ENCODE measurements at places on chromosomes 1 and 21.

DNA sequence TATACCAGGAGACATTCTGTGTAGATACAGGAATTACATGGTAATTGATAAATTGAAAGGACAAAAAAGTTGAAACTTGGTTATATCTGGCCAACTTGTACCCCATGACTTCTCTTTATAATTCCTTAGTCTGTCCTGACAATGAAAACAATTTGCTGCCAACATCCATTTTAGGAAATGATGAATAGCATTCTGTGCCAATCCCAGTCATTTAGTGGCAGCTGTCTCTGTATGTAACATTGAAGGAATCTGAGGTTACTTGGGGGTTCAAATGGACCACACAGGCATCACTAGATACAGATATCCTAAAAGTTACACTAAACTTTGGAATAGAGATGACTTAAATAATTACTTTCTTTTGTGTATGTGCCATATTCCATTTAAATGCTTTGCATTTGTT is 38.2 kb downstream of the DHX9 start:
- DNase-seq: no peak

DNA sequence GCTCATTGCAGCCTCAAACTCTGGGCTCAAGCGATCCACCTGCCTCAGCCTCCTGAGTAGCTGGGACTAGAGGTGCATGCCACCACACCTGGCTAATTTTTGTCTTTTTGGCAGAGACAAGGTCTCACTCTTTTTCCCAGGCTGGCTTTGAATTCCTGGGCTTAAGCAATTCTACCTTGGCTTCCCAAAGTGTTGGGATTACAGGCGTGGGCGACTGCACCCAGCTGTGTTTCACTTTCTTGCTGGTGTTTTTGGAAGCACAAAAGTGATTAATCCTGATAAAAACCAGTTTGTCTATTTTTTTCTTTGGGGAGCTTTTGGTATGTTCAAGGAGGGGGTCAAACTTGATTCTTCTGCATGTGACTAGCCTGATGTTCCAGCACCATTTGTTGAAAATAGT is 19.3 kb downstream of the RNF11 start:
- no peak for DNase-seq

GRCh38 chr1:21262293-21263051 is 27.8 kb downstream of the ECE1 start:
- DNase-seq: no peak

- no peak for DNase-seq
These were observed 1.4 kb downstream of the PBXIP1 start for GRCh38 chr1:154954541-154954940.

DNA sequence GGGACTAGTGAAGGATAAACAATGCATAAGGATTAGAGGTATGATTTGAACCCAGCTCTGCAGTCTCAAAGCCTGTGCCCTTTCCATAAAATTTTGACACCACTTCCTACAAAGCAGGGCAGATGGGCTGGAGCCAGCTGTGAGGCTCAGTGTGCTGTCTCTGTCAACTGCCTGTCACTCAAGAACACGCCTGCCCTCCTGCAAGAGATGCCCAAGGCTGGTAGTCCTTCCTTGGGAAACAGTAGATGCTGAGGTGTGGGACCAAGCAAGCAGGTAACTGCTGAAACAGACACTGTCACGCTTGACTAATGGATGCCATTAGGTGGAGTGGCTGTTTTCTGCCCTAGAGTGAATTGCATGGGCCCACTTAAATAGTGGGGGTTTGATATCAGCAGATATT is 402.0 kb downstream of the PTPRU start:
- no peak for DNase-seq

GRCh38 chr1:41474490-41475271 is 9.8 kb downstream of the EDN2 start:
- DNase-seq: no peak

GRCh38 chr1:2428490-2428889 is 16.1 kb upstream of the PEX10 start:
- no peak for DNase-seq

DNA sequence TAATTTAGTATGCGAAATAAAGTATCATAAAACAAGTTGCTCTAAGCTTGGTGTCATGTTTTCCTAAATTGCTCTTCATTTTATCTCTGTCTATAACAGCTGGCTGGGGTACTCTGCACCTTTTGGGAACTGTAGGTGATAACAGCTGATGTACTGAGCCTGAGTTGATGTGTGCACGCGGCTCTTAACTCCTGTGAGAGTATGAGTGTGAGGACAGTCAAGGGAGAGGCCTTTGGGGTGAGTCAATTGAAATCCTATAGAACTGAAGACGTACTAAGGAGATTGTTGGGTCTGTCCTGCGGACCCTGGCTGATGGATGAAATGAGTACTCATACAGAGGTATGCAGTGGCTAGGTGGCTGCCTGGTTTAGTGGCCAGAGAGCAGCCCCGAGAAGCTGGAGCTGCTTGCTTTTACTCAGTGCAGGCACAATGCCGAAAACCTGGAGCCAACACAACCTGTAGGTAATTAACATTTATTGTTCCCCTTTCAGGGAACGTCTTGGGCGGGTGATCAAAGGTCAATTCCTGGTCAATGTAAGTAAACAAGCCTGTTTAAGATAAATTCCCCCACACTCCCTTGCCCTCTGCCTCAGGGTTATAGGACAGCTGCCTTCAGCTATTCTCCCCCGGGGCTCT is 188.5 kb downstream of the PRDM2 start:
- DNase-seq: no peak

DNA sequence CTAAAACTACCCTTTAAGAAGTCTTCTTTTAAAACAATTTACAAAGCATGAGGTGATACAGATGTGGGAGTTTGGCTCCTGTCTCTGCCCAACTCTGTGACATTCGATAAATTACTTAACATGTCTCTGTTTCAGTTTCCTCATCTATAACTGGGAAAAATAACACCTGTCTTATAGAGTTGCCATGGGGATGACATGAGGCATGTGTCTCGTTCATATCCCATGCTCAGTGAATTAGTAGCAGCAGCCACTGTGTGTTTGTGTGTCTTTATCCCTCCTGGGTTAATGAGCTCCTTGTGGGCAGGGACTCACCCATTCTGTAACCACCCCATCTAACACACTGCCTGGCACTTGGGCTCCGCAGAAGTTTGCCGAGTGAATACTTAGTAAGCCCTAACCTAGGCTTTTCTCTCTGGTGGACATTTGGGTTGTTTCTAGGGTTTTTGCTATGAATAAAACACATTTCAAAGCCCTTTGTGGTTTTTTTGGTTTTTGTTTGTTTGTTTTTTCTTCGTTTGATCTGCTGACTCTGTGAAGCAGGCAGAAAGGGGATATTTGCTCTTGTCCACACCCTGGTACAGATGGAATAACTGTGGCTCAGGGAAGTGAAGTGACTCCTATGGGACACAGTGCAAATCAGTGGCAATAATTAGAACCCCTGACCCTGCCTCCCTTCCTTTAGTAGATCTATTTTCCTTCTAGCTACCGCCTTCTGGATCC is 797 bp upstream of the KCNJ9 start:
- no peak for DNase-seq

DNA sequence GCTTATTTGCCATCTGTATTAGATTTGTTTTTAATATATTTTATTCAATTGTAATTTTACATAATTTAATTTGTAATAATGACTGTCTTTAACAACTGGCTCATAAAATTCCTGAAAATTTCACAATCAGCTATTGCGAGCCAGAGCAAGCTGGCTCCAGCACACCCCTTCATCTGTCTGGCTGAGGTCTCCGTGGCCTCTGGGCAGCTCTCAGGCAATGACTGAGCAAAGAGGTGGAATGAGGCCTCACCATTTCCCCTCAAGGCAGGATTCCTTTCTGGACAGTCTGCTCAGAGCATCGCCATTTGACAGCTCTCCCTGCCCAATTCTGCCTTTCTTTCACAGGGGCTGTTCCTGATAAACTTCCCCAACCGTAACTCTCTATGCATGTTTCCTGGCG is 5.8 kb upstream of the KANK4 start:
- no peak for DNase-seq

DNA sequence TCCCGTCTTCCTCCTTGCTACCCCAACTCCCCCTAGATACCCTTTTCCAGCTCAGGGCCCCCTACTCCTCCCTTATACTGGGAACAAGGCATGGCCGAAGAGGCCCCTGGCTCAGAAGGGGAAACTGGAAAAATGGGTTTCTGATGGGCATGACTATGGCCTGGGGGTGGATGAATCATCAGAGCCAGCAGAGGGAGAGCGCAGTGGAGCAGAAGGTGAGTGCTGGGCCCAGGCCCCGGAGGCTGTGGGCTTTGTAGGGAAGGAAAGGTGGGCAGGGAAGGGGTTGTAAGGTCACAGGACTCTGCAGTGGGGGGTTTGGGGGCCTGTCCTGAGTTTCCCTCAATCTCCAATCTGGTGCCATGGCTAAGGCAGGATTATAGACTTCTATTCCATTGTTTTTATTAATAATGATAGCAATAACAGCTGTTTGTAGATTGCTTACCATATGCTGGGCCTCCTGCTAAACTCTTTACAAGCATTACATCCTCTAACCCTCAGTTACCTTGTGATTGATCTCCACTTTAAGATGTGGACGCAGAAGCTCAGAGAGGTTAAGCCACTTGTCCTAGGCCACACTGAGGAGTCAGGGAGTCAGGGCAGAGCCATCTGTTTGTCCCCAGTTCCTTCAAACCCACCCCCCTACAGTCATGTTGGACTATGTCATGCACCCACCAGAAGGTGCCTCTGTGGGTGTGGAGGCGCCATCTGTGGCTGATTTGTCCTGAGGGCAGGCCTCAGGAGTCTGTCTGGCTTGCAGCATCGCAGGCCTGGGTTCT is 36.2 kb upstream of the ZNF362 start:
- DNase-seq: no peak

DNA sequence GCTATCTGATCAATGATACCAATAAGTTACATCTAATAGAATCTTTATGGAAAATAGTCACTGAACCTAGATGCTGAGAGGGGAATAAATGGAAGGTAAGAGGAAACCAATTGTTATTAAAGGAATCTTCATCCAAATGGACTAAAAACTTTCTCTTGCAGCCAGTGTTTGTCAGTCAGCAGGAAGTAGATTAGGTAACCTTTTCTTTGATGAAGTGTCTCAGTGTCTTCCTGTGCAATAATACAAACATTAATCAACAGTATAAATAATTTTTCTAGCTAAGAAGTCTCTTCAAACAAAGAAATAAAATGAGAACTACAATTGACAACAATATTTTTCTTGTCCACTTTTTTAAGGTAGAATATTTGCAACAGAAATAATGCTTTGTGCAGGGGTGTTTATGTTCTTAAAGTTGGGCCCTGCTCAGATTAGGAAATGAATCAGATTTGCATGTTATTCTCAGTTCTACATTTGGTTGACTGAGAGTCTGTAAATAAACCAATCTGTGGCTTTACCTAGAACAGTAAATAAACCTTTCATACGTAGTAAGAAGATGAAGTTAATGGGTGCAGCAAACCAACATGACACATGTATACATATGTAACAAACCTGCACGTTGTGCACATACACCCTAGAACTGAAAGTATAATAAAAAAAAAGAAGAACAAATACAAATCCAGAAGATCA is 391.4 kb downstream of the MRPL39 start:
- DNase-seq: no peak

DNA sequence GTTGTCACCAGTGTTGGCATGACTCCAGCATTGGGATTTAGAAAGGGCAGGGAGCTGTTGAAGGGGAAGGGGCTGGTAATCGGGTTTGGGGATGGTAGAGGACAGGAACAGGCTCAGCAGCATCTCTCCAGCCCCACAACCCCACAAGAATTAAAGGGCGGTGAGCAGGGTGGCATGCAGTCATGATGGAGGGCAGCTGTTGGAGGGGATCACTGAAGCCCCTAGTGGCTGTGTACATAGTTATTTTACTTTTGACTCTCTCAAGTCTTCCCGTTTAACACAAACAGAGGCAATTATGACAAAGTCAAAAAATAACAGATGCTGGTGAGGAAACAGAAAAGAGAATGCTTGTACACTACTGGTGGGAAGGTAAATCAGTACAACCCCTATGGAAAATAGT is 213.8 kb downstream of the URB2 start:
- DNase-seq: no peak

DNA sequence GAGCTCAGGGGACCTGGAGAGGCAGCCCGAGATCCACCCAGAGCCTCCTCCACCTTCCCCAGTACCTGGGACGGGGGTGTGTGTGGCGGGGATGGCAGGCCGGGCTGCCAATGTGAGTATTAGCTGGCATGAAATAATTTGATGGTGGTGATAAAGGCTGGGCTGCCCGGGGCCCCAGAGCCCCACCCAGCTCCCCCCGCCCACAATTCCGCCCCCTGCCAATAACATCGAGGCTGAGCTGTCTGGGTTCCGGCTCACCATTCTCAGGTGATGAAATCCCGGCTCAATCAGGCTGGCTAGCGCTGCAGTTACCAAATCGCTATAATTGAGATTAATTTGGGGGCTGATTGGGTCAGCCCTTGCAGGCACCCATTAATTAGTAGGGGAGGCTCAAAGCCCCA is 103.8 kb upstream of the CASZ1 start:
- DNase-seq: no peak

- no peak for DNase-seq
These were observed 644 bp upstream of the PBXIP1 start for GRCh38 chr1:154956544-154956941.

- no peak for DNase-seq
These were observed 146.1 kb upstream of the CD34 start for GRCh38 chr1:208057056-208057455.

DNA sequence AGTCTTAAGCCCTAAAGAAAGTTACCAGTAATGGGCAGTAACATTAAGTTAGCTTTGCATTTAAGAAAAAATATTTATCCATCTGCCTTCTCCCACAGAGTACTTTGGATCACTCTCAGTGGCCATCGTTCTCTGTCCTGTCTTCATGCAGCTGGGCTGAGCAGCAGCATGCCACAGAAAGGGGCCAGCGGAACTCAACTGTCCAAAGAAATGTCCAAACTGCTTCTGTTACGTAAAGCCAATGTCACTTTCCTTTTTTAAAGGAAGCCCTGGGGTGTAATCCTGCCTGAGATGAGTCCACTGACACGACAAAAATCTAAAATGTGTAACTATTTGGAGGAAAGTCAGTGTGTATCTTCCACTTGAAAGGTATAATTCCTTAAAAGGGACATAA is 291.6 kb downstream of the SMYD3 start:
- DNase-seq: no peak

DNA sequence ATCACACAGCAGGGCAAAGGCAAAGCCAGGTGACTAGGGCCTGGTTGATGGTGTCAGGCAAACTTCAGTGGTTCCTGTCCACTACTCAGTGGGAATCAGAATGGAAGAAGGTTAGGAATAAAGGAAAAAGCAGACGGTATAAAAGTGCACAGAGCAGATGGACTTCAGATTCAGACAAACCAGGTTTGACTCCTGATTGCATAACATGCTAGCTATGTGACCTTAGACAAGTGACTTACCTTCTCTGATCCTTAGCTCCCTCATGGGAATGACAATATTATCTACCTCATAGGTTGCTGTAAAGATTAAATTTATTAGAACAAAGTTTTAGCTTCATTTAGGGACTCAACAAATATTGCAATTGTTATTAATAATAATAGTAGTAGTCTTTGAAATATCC is 4.9 kb downstream of the PAQR7 start:
- DNase-seq: no peak

- no peak for DNase-seq
These were observed 28.5 kb upstream of the PAXBP1 start for GRCh38 chr21:32800056-32800455.
